ENCODE measurements at places on chromosomes 7 and 10. TPM values are rescaled to one million over a fixed set of nuclear protein-coding genes. Genes with fewer than 3 reads are reported as not detected.

Gene HYCC1
- 78.3 TPM for total RNA-seq

Gene SUGCT
- total RNA-seq: 7.5 TPM

Gene PRRT4
- not detected for total RNA-seq

Gene SUN3
- total RNA-seq: not detected

Gene LRRN3
- 15.2 TPM for total RNA-seq

Gene CCDC71L
- total RNA-seq: 20.6 TPM

Gene MEIG1
- total RNA-seq: not detected

Gene COBL
- not detected for total RNA-seq

Gene CHST15
- total RNA-seq: 0.18 TPM

Gene HSPA12A
- 16.1 TPM for total RNA-seq

Gene DRGX
- not detected for total RNA-seq

Gene SEMA3D
- total RNA-seq: 10.8 TPM

Gene OPALIN
- not detected for total RNA-seq

Gene NKX6-2
- not detected for total RNA-seq

Gene HIBADH
- 36.6 TPM for total RNA-seq

Gene TMEM196
- total RNA-seq: not detected

Gene LEP
- not detected for total RNA-seq

Gene PLCE1
- 4.5 TPM for total RNA-seq

Gene NKX2-3
- total RNA-seq: not detected

Gene TRIM50
- total RNA-seq: not detected

Gene CPED1
- total RNA-seq: 96.8 TPM

Gene USP54
- 7.9 TPM for total RNA-seq

Gene PTTG1IP2
- not detected for total RNA-seq

Gene UPK3B
- not detected for total RNA-seq

Gene SP8
- not detected for total RNA-seq

Gene GIMAP5
- total RNA-seq: not detected

Gene UNC5B
- total RNA-seq: 1.6 TPM

Gene BTBD16
- not detected for total RNA-seq

Gene CCDC136
- 8.3 TPM for total RNA-seq

Gene BEND7
- 3.1 TPM for total RNA-seq

Gene XRCC2
- 5.6 TPM for total RNA-seq

Gene GDF10
- not detected for total RNA-seq

Gene CYP2C19
- not detected for total RNA-seq

Gene RBP3
- not detected for total RNA-seq

Gene KIF20B
- total RNA-seq: 23.5 TPM
